ENCODE measurements at places on chromosomes 3 and 15.
A peak's percentile ranks its signal among the peaks of the same experiment; 100 is the strongest.

GRCh38 chr15:101396484-101397261 lies 92.8 kb downstream of the PCSK6 start:
- DNase-seq, result no peak

DNA sequence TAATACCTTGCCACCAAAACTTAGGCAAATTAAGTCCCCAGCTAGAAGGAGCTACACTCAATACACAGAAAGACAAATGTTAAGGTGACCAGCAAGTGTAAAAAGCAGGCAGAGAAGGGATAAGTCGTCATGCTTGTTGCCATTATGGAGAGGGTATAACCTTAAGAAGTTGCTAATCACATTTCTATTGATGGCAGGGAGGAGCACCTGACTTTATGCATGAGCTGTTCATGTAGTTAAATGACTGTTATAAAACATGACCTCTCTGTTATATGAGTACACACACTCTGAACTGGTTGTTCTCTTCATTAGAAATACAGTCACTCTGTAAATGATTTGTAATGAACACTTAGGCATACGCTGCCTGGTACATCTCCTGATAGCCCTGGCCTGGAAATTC lies 6.6 kb upstream of the CCNL1 start:
- no peak for DNase-seq

GRCh38 chr15:101480613-101481380 lies 8.7 kb downstream of the PCSK6 start:
- no peak for DNase-seq

DNA sequence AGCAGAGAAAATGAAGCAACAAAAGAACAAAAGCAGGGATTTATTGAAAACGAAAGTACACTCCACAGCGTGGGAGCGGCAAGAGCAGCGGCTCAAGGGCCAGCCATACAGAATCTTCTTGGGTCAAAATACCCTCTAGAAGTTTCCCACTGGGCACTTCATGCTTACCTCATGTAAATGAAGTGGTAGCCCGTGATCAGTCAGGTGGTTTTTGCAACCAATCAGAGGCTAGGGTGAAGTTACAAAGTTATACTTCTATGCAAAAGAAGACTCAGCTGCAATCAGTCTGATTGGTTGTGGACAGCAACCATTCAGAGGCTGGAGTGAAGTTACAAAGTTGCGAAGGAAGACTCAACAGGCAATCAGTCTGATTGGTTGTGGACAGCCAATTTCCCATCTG lies 37.8 kb upstream of the TRH start:
- peak; percentile 83 for DNase-seq

- no peak for DNase-seq
Observed at GRCh38 chr3:130537673-130538304, 20.8 kb downstream of the COL6A6 start.

DNA sequence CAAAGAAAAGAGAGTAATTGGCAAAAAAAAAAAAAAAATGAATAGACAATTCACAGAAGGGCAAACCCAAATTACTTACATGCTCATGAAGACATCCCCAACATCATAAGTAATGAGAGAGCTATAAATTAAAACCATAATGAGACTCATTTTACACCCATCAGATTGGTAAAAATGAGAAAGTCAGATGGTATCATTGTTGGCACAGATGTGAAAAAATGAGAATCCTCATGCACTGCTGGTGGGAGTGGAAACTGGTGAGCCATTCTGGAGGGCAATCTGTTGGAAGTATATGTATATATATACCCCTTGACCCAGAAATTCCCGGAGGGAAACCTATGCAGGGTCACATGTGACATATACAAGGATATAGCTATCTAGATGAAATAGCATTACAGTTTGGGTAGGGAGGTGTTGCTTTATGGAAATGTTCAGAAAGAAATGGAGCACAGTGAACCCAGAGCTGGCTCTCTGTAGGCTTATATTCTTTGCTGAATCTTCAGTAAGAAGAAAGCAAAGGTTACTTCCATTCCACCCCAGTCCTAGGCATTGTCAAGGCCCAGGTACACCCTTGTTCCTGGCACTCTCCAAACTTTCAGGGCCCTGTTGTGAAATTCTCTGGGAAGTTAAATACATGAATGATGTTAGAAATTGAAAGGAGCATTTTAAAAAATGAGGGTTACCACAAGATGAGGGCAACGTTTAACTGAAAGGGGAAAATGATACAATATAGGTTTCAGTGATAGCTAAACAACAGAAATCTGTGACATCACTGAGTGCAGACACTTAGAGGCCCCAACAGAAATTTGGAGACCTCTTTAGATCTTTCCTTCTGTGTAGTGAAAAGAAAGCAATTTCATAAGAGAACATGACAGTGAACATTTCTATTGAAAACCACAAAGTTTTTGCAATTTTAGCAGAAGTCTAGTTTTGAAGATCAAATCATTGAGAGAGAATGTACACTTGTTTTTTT lies 132.7 kb upstream of the TPRG1 start:
- DNase-seq, result no peak

- DNase-seq, result no peak
Observed at GRCh38 chr3:169448501-169448900, 215.0 kb downstream of the MECOM start.

DNA sequence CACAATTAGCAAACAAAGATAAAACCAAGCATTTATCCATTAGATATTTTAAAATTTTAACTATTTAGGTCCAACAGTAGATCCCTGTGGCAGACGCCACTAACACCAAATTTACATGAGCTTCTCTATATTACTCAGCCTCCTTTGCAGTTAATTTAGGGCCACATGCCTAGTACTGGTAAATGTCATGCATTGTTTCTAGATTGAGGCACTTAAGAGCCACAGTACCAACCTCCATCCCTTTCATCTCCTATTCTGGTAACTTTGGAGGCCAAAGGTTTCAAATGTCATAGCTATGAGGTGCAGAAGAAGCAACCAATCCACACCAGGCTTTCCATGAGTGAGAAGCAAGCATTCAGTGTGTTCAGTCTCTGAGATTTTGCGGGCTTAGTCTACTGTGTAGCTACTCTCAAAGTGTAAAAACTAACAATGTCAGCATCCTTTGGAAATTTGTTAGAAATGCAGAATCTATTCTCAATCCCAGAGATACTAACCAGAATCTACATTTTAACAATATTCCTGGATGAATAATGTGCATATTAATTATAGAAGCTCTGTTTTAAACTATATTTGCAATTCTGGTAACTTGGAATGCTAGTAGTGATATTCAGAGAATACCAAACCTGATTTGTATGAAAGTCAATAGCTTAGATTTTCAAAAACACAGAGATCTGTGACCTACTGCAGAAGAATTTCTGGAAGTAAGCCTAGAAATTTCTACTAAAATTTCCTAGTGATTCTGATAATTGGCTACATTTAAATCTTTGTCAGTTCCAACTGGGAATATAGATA lies 206.3 kb upstream of the CD96 start:
- DNase-seq, result peak; percentile 25

- DNase-seq, result no peak
Observed at GRCh38 chr3:153820035-153820434, 301.2 kb upstream of the ARHGEF26 start.

DNA sequence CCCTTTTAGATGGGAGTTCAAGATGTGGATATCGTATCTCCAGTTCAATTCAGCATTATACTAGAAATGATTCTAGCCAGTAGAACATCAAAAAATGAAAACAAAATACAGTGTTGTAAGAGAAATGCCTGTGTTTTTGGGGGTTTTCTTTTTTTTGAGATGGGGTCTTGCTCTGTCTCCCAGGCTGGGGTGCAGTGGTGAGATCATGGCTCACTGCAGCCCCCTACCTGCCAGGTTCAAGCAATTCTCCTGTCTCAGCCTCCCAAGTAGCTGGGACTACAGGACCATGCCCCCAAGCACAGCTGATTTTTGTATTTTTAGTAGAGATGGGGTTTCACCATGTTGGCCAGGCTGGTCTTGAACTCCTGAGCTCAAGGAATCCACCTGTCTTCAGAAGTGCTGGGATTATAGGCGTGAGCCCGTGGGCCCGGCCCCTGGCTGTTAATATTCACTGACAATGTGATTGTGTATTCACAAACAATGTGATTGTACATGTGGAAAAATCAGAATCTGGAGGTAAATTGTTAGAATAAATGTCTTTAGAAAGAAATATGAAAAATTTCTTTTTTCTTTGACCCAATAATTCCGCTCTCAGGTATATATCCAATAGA lies 59.0 kb downstream of the ARIH1 start:
- peak; percentile 13 for DNase-seq

- DNase-seq, result no peak
Observed at GRCh38 chr3:161927131-161927530, 430.5 kb downstream of the OTOL1 start.

DNA sequence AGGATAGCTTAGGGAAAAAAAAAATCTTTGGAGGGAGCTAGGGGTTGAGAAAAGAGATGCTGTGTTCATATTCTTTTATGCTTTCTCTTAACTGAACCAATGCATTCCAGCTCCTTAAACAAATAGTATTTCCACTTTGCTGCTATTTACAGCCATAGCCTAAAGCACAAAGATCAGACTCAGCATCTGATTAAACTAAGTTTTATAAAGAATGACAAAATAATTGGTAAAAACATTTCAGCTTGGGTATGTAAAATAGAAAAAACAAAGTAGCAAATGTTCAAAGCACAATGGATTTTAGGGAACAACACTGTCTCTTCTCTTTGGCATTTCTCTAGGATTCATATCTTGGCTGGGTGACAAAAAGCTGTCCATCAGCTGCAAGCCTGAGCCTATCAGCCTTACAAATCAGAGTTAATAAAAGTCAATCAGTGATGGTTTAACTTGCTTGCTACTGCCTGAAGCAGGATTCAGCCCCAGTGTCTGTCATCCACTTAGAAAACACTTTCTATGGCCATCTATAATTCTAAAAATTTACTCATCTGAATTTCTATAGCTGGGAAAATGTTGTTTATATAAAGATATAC lies 232.1 kb upstream of the CDIN1 start:
- peak; percentile 55 for DNase-seq

DNA sequence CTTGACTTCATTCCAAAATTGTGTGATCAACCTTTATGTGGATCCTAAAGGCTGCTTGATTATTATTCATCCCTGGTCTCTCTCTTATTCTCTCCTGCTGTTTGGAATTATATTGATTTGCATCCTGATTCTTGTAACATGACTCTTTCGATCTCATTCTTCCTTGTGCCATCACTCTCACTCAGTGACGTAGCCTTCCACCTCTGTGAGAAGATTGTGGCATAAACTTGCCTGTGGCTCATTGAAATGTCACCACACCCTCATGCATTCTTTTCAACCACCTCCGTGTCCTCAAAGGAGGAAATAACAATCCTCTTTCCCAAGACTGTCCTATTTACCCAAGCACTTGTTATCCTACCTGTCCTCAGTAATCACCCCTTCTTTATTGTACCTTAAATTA lies 41.3 kb upstream of the GCNT3 start:
- DNase-seq, result no peak

DNA sequence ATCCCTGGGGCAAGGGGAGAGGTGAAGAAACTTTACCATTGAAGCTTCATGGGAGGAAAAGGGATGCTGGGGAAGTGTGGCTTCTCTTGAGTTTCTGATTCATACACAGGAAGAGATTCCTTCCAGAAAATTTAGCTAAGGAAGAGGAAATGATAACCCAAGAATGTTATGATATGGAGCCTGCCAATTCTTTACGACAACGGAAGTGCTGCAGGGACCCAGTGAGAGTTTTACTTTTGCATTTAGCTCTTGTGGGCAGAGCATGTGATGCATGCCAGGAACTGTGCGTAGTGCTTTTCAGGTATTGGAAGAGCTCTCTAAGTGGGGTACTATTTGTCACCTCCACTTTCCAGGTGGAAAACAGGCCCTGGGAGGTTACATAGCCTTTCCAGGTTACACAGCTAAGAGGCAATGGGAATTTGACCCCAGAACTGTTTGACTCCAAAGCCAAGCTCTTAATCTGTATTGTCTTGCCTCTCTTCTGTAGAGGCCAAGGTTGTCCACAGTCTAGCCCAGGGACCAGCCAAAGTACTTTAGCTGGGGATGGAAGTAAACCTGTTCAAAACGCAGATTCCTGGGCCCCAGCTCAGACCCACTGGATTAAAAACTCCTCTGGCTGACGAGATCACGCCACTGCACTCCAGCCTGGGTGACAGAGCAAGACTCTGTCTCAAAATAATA lies 23.0 kb downstream of the CMTM7 start:
- peak; percentile 83 for DNase-seq

- no peak for DNase-seq
Observed at GRCh38 chr15:50350621-50351020, 4.4 kb downstream of the GABPB1 start.

DNA sequence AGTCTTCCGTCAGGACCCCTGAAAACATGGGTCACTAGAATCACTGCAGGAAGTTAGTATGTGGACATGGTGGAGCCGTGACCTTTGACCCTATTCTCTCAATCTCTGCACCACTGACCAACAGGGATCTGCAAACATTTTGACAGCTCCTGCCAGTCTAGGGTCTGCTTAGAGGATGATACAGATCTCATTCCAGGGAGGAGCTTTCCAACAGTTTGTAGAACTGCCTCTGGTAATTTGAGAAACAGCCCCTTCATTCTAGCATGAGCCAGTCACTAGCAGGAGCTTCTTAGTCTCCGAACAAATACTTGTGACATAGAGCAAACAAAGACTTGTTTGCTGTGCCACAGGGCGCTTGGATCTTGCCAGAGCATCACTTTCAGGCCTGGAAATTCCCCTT lies 270.3 kb upstream of the CFAP20DC start:
- DNase-seq, result no peak

DNA sequence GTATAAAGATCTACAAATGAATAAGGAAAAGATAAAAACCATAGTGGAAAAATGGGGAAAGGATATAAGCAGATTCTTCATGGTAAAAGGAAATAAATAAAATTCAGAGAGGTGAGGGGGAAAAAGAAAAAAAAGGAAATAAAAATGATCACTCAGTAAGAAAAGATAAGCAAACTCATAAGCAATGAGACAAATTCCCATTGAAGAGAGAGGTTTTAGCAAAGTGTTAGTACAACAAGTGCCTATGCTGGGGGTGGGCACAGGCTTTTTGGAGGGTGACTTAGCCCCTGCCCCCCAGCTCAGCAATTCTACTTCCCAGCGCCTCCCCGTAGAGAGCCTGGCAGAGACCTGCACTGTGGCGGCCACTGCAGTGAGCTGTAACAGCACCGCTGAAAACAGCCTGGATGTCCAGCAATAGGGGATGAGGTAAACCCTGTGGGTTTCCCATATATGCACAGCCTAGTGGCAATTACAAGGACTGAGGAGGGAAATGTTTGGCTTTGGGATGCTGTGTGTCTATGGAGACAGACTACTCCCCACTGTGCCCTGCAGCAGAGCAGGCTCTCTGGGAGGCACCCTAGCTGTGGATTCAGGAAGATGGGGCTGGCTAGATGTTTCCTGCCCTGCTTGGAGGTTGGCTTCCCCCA lies 23.7 kb upstream of the SFMBT1 start:
- DNase-seq, result peak; percentile 18

DNA sequence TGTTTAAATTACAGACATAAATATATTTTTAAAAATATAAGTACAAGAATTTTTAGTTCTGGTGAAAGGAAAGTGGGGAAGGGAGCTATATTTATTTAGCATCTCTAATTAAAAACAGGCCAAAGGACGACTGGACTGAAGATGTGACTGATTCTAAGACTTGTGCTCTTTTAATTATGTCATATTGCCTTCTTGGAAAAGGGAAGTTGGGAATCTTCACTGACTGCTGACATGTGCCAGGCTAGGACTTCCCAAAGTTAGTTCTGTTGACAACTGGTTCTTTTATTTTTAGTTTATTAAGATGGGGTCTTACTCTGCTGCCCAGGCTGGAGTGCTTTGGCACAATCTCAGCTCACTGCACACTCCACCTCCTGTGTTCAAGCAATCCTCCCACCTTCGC lies 13.5 kb downstream of the CNOT10 start:
- DNase-seq, result no peak

GRCh38 chr3:132399054-132399929 lies 18.0 kb upstream of the DNAJC13 start:
- peak; percentile 62 for DNase-seq

- DNase-seq, result peak; percentile 48
Observed at GRCh38 chr3:111072031-111072921, 660 bp downstream of the NECTIN3 start.

All from EH (cell line).